ENCODE measurements at places on chromosomes 7 and 10.

DNA sequence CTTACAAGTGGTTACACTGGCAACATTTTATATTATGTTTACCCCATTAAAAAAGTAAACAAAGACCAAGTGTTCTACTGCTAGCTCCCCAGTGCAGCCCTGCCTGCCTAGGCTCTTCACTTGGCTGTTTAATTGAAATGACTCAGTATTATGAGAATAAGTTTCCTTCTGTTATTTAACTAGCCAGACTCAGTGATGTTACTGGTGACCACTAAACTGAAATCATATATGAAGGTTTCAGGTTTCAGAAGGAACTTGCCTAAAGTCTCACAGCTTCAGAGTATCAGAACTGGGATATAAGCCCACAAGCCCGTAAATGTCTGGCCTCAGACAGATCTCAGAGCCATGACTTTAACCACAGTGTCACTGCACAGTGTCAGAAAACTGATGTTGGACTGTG is 66.8 kb upstream of the EXOC4 start:
- no peak for DNase-seq

GRCh38 chr7:118907911-118908527 is 683.5 kb downstream of the ANKRD7 start:
- no peak for DNase-seq

GRCh38 chr10:84097787-84098353 is 41.4 kb upstream of the GHITM start:
- no peak for DNase-seq

DNA sequence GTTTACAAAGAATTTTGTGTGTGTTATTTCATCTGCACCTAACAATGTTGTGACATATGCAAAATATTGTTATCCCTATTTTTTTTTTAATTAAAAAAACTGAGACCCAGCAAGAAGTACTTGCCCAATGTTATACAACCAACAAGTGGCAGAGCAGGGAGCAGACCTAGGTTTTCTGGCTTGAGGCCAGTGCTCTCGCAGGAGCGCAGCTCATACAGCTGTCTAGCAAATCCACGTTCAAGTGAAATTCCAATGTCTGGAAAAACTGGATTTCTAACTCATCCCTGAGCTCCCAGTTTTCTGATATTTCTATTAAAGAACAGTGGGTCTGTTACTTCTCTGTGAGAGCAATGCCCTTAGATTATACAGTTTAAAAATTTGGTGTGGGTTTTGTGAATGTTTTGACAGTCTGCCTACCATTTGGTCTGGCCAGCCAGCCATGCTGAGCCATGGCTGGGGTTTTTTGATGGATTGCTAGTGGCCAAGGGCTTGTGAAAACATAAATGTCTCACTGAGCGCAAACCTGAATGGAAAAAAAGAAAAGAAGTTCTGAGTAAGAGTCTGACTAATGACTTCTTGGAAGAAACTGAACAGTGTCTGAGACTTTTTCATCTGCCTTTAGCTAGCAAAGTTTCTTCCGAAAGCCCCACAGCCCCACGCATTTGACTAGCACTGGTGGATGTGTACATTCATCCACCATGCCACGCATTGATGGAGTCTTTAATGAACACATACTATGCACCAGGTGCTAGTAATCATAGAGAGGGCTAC is 15.4 kb upstream of the PRF1 start:
- no peak for DNase-seq

- DNase-seq, result no peak
Observed at GRCh38 chr7:103689255-103689654, 243.2 kb upstream of the SLC26A5 start.

- DNase-seq, result no peak
Observed at GRCh38 chr7:135320268-135320667, 86.6 kb downstream of the STRA8 start.

GRCh38 chr10:27474741-27475140 is 29.4 kb upstream of the RAB18 start:
- no peak for DNase-seq

DNA sequence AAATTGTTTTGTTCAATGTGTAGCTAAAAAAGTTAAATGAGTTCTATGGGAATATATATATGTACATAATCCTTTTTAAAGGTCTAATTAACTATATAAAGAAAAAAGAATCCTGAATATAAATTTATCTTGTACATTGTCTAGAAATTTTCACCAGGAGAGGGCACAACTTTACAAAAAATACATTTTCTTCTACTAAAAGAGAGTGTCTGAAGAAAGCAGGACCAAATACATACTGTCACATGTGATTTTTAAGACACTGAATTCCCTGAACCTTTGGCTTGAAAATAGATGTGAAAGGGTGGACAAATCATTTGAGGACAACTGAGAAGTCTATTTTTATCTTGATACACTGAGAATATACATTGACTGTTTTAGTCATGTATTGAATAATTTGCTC is 204.3 kb downstream of the DGKB start:
- DNase-seq, result no peak

GRCh38 chr7:151276666-151277590 is 28.4 kb upstream of the SMARCD3 start:
- peak; percentile 55 for DNase-seq

GRCh38 chr7:29207162-29207801 is 12.7 kb downstream of the CHN2 start:
- DNase-seq, result no peak

- no peak for DNase-seq
Observed at GRCh38 chr10:50381642-50382041, 130.3 kb upstream of the ASAH2 start.

GRCh38 chr7:111801277-111801676 is 239.0 kb upstream of the IMMP2L start:
- DNase-seq, result no peak

DNA sequence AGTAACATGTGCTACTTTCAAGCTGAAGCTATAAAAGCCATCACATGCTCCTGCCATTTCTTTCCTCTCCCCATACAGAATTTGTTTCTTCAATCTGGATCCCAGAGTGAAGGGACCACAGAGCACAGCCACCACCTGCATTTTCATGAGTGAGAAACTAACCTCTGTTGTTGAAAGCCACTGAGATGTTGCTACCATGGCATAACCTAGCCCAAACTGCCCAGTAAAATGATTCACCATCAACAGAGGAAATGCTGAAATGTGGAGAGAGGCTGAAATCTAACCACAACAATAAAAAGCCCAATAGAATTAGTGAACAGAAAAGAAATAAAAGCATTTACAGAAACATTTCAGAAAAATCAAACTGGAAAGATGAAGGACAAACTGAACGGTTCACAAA is 125.2 kb downstream of the AMPH start:
- DNase-seq, result no peak

- no peak for DNase-seq
Observed at GRCh38 chr10:75029857-75030256, 81.6 kb upstream of the SAMD8 start.

GRCh38 chr7:159311172-159311494 is 166.5 kb upstream of the VIPR2 start:
- DNase-seq, result no peak

- DNase-seq, result no peak
Observed at GRCh38 chr7:157704365-157704764, 367.6 kb downstream of the DNAJB6 start.

- no peak for DNase-seq
Observed at GRCh38 chr10:13351340-13351915, 3.3 kb upstream of the SEPHS1 start.

GRCh38 chr10:4830551-4830950 is 4.5 kb downstream of the AKR1E2 start:
- DNase-seq, result no peak
